Activated T-cell treated with anti-CD3 and anti-CD28 coated beads for 4 hours (primary cell): ENCODE measurements at places on chromosomes 12 and 14.

DNA sequence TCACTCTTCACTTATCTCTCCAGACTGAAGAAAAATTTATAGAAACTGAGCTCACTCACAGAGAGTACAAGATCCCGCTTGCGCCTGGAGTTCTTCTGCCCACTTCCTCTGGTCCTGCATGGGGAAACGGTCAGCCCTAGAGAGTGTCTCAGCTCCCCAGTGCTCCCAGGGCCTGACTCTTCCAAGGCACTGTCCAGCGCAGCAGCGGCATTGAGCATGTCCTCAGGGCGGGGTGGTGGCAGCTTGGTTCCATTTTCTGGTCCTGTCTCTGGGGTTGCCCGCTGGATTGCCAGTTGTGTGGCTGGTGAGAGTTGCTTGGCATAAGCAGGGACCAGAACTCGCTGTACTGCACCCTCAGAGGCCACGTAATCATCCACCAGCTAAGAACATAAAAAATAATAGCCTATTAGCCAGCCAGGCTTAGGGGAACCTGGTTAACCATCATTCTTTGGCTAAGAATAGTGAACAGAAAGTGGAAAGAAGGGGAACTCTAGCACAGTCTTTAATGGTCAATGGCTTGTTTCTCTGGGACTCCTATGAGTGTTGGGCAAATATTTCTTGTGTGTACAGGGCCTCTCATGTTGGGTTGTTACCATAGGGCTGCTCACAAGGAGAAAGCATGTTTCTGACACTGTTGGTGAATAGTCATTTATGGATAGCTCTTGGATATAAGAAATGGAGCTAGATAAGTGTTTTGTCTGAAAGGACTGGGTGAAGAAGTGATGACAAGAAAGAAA, 13.7 kb upstream of the AJUBA start:
- no peak for DNase-seq

DNA sequence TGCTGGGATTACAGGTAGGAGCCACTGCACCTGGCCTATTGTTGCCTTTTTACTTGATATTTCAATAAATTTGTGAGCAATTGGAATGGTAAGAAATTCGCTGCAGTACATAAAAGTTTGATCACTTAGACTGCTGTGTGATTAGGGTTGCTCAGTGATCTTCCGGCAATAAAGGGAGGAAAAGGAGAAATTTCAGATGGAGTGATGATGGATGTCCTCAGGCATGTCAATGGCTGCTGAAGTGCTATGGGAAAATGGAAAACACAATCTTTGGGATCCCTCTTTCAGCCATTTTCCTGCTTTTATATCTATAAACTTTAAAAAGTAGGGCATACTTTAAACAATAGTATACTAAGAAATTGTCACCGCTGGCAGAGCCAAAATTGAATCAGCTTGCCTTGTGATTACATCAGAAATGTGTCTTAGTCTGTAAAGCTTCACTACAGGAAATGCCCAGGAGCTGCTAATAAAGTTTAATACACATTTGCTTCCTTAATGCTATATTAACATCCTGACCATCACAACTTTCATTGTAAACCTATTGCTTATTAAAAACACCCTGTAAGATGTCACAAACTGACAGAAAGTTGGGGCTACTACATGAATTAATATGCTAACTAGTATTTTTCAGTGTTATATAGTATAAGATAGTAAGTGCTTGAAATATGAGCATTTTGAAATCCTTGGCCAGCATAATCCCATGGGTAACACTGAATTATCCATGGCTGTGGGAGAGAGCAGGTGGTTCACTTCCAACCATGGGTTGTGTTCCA, 13.7 kb upstream of the FBXL14 start:
- DNase-seq: no peak

DNA sequence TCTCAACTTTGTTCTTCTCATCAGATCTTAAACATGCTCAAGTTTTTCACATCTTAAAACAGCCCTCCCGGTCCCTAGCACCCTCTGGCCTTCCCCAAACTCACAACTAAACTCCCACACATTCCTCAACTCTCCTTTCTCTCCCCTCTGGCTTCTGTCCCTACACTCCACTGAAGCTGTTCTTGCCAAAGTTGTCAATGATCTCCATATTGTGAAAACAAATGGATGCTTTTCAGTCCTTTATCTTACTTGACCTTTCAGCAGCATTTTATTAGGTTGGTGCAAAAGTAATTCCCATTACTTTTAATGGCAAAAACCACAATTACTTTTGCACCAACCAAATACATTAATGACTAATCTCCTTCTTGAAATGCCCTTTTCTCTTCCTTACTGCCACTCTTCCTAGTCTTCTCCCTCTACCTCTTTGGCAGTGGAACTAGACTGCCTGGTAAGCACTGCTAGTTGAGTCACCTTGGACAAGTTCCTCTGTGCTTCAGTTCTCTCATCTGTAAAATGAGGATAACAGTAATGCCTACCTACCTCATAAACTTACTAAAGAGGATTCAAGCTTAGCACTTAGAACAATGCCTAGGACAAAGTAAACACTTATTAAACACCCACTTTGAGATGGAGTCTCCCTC, 16.0 kb downstream of the CERS5 start:
- DNase-seq: no peak

GRCh38 chr14:90049390-90049789, 12.4 kb upstream of the KCNK13 start:
- no peak for DNase-seq

- DNase-seq: no peak
These were observed 37.8 kb downstream of the ATF7IP start for GRCh38 chr12:14403293-14403692.

DNA sequence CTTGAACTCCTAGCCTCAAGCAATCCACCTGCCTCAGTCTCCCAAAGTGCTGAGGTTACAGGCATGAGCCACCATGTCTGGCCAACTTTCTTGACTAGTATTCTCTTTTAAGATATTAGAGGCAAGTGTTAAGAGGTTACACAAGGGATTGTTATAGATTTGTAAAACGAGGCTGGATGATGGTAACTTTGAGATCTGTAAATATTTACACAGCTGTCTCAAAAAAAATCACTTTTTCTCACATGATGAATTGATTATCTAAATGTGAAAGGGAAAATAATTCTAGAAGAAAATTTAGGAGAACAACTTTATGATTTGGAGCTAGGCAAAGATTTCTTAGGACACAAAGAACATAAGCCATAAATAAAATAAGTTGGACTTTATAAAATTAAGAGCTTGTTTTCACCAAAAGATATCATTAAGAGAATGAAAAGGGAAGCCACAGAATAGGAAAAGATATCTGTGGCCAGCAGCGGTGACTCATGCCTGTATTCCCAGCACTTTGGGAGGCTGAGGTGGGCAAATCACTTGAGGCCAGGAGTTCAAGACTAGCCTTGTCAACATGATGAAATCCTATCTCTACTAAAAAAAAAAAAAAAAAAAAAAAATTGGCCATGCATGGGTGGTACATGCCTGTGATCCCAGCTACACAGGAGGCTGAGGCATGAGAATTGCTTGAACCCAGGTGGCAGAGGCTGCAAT, 77.4 kb downstream of the BBS10 start:
- no peak for DNase-seq

GRCh38 chr12:80242321-80242720, 143.0 kb downstream of the OTOGL start:
- no peak for DNase-seq

GRCh38 chr12:94609917-94610443, 40.4 kb downstream of the TMCC3 start:
- no peak for DNase-seq

- DNase-seq: no peak
These were observed 3.2 kb downstream of the SNAPC1 start for GRCh38 chr14:61765225-61765943.

GRCh38 chr12:48923117-48923516, 2.2 kb downstream of the FKBP11 start:
- no peak for DNase-seq

GRCh38 chr14:92482621-92483319, 30.8 kb upstream of the RIN3 start:
- no peak for DNase-seq

GRCh38 chr14:56648508-56649301, 69.1 kb downstream of the TMEM260 start:
- DNase-seq: no peak

DNA sequence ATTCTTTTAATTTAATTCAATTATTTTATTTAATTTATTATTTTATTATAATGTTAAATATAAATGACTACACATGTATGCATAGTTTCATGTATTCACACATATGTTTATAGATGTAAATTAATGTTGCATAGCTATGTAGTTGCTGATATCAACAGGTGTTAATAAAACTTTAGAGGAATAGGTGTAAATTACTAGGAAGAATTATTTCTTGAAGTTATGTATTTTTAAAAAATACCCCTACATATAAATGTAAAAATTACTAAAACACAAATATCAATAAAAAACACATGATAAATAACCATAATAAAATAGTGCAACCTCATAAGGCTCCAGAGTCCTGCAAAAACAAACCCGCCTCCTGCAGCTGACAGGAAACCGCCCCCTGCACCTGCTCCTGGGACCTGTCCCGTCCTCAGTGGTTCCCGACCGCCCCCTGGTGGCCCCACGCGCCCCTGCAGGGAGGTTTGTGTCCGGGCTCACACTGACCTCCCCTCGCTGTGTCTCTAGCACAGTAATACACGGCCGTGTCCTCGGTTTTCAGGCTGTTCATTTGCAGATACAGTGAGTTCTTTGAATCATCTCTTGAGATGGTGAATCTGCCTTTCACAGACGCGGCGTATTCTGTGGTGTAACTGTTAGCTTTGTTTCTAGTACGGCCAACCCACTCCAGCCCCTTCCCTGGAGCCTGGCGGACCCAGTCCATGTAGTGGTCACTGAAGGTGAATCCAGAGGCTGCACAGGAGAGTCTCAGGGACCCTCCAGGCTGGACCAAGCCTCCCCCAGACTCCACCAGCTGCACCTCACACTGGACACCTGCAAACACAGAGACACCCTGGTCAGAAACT, 1264.0 kb downstream of the TMEM121 start:
- peak; percentile 66 for DNase-seq

- no peak for DNase-seq
These were observed 22.7 kb downstream of the CLEC14A start for GRCh38 chr14:38233218-38233617.
